ENCODE measurements at places on chromosomes 1 and 21. TPM values are rescaled to one million over a fixed set of nuclear protein-coding genes. Genes with fewer than 3 reads are reported as not detected.

The GRIK1 gene
- not detected for total RNA-seq

DNA sequence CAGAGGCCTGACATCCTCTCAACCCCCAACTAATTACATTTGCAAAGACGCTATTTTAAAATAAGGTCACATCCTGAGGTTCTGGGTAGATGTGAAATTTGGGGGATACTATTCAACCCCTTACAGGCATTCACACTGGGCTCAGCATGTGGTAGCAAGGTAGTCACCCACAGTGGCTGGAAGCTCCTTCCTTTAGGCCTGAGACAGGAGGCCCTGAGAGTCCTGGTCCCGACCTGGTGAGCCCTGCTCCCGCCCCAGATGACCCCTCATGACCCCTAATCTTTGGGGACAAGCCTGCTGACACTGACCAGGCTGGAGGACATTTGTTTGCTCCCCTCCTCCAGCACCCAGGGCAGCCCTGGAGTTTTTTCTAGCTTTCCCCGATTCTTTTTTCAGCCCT, 225.9 kb downstream of the DYRK1A start:
- H3K27ac ChIP-seq: no peak overlapping the region
- no peak overlapping the region for H3K4me3 ChIP-seq
- no peaks in the 10 kb centered on the region for H3K4me1 ChIP-seq
- H3K27me3 ChIP-seq: no peaks in the 10 kb centered on the region

The S100B gene
- total RNA-seq: 0.46 TPM

The OR2T33 gene
- total RNA-seq: not detected

DNA sequence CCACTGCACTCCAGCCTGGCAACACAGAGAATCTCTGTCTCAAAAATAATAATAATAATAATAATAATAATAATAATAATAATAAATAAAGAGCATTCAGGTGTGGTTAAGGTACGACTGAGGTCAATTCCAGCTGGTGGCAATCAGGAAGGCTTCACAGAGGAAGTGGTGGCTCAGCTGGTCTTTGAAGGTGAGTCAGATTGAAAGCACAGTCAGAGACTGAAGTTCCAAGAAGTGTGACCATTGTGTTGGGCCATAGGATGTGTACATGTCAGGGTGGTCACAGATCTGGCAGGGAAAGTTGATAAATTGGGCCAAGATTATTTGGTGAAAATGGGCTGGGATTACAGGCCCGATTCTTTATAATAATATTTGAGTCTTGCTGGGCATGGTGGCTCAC, 31.0 kb upstream of the MED18 start:
- H3K36me3 ChIP-seq: no peaks in the 10 kb centered on the region
- H3K4me3 ChIP-seq: no peak overlapping the region
- no peak overlapping the region for H3K27ac ChIP-seq
- no peak for DNase-seq
- no peaks in the 10 kb centered on the region for H3K27me3 ChIP-seq
- H3K4me1 ChIP-seq: peaks cover 7% of the 10 kb centered on the region

The FHAD1 gene
- 1.2 TPM for total RNA-seq

DNA sequence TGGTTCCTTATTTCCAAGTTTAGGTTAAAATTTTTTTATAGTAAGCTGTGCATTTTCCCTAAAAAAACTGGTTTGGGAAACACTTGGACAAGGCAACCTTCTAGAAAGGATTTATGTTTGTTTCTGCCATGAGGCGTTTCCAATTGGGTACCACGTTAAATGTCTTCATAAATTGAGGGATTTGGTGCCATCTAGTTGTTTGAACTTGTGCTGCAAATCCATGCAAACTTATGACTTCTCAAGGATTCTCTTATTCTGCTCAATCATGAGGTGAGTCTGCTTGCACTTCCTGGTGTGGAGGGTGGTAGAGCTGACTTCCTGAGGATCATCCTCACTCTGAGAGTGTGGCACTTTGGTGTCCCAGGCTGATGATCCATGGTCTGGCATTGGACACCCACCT, 123.3 kb downstream of the PCNX2 start:
- no peak overlapping the region for H3K4me3 ChIP-seq
- H3K36me3 ChIP-seq: no peaks in the 10 kb centered on the region
- H3K27me3 ChIP-seq: no peaks in the 10 kb centered on the region
- no peak overlapping the region for H3K27ac ChIP-seq

- H3K4me3 ChIP-seq: no peak overlapping the region
- no peaks in the 10 kb centered on the region for H3K4me1 ChIP-seq
- H3K27me3 ChIP-seq: no peaks in the 10 kb centered on the region
- no peak for DNase-seq
Measured at GRCh38 chr1:108718927-108719655, 6.4 kb downstream of the FNDC7 start.

The MIXL1 gene
- not detected for total RNA-seq

GRCh38 chr1:228147151-228147693, 2.5 kb upstream of the GJC2 start:
- H3K27me3 ChIP-seq: no peaks in the 10 kb centered on the region
- no peak overlapping the region for H3K4me3 ChIP-seq
- H3K27ac ChIP-seq: no peak overlapping the region
- H3K4me1 ChIP-seq: peaks cover 19% of the 10 kb centered on the region

The LCE6A gene
- total RNA-seq: not detected

DNA sequence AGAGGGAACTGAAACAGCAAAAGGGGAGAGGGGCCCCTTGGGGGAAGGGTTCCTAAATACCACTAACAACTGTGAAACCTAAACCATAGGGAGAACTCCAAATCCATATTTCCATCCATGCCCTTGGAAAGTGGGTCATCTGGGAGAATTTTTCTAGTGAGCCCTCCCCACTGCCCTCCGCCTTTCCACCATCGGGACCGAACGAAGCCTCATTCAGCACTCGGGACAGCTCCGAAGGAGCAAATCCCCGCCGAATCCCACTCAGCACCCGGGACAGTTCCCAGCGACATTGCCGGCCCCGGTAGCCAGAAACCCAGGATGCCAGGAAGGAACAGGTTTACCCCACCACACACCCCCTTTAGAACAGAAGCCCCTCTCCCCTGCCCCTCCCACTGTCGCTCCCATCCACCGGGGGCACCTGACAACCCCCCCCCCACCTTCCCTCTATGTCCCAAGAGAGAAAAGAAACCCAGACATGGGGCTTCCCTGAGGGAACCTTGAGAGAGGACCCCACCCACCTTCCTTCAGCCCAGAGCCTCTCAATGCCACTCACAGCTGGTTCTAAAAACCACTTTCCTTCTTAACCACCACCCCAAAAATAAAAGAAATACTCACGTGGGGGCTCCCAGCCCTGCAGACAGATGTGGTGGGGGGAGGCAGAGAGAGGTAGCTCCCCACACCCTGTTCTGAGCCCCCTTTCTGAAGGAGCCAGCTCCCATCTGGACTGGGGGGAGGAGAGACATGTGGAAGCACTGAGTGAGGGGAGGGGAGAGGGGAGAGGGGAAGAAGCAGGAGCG, 4.5 kb downstream of the DLGAP3 start:
- H3K27ac ChIP-seq: no peak overlapping the region
- no peak overlapping the region for H3K4me3 ChIP-seq
- DNase-seq: peak; percentile 79
- peaks cover 11% of the 10 kb centered on the region for H3K27me3 ChIP-seq

The ELK4 gene
- total RNA-seq: 18.5 TPM

- H3K36me3 ChIP-seq: no peaks in the 10 kb centered on the region
- no peaks in the 10 kb centered on the region for H3K27me3 ChIP-seq
- H3K4me3 ChIP-seq: no peak overlapping the region
- no peak for DNase-seq
- H3K27ac ChIP-seq: no peak overlapping the region
Measured at GRCh38 chr1:240455228-240455821, 156.6 kb downstream of the GREM2 start.

- H3K4me1 ChIP-seq: no peaks in the 10 kb centered on the region
- H3K27me3 ChIP-seq: no peaks in the 10 kb centered on the region
- H3K4me3 ChIP-seq: no peak overlapping the region
- no peak overlapping the region for H3K27ac ChIP-seq
Measured at GRCh38 chr1:154661110-154661509, 53.1 kb upstream of the ADAR start.

DNA sequence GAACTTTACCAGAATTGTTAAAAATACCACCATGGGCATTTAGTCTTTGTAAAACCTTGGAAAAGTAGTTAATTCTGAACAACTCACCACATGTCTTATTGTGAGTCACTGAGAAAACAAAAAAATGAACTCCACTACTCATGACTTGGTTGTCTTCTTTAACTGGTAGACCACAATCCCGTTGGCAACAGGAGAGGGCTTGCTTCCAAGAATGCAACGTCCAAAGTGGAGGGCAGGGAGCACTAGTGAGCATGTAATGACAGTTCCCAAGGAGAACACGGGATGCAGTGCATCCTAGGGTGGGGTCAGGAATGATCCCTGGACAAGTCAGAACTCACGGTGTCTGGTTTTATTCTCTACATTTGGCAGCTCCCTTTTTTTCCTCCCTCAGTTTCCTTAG, 15.2 kb upstream of the HMCN1 start:
- no peaks in the 10 kb centered on the region for H3K4me1 ChIP-seq
- H3K27me3 ChIP-seq: no peaks in the 10 kb centered on the region
- no peak overlapping the region for H3K4me3 ChIP-seq
- H3K27ac ChIP-seq: no peak overlapping the region

DNA sequence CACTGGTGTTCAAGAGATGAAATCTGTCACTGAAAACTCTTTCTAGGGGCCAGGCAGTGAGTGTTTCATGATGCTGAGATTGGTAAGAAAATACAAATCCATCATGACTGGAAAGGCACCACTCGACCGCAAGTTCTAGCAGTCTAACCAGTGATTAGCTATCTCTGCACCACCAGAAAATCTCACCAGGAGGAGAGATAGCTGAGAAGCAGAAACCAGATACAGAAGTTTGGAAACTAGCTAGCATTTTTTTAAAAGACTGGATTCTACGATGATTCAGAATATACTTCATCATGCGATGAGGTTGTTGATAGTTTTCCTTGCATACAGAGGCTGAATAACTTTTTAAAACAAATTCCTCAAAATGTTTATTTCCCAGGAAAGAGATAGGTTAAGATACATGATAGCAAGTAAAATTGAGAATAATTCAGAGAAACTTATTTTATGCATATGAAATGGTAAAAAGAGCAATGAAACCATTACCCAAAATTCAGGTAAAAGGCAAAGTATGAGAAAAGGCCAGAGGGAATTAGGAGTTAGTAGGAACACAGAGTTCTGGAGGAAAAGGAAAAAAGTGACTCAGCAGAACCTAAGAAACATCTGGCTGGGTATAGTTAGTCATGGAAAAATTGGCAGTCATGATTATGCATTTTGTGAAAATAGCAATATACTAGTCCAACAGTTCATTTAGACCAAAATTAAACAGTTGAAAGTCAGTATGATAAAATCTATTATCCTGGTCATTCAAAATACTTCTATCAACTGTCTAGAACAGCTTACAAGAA, 3.3 kb upstream of the F3 start:
- no peaks in the 10 kb centered on the region for H3K36me3 ChIP-seq
- H3K4me3 ChIP-seq: no peak overlapping the region
- H3K27ac ChIP-seq: no peak overlapping the region
- H3K27me3 ChIP-seq: no peaks in the 10 kb centered on the region
- H3K4me1 ChIP-seq: peaks cover 6% of the 10 kb centered on the region

GRCh38 chr1:160606611-160607010, 27.3 kb upstream of the CD84 start:
- H3K27ac ChIP-seq: no peak overlapping the region
- H3K4me1 ChIP-seq: no peaks in the 10 kb centered on the region
- no peaks in the 10 kb centered on the region for H3K27me3 ChIP-seq
- no peak for DNase-seq
- no peaks in the 10 kb centered on the region for H3K36me3 ChIP-seq

The PCAT6 gene
- total RNA-seq: 0.76 TPM

DNA sequence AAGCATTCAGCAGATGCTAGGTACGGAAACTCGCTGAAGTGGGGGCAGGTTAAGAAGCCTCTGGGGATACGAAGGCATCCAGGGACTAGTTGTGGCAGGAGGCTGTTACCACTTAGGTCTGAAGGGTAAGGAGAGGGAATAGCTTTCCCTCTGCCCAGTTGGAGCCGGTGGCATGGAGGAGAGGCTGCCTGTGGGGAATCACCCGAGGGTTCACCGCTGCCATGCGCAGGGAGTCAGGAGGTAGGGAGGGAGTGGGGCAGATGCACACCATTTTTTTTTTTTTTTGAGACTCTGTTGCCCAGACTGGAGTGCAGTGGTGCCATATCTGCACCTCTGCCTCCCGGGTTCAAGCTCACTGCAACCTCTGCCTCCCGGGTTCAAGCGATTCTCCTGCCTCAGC, 6.1 kb downstream of the PCSK9 start:
- no peak for DNase-seq
- no peak overlapping the region for H3K27ac ChIP-seq
- no peaks in the 10 kb centered on the region for H3K27me3 ChIP-seq
- no peak overlapping the region for H3K4me3 ChIP-seq
- H3K36me3 ChIP-seq: no peaks in the 10 kb centered on the region
- H3K4me1 ChIP-seq: no peaks in the 10 kb centered on the region

DNA sequence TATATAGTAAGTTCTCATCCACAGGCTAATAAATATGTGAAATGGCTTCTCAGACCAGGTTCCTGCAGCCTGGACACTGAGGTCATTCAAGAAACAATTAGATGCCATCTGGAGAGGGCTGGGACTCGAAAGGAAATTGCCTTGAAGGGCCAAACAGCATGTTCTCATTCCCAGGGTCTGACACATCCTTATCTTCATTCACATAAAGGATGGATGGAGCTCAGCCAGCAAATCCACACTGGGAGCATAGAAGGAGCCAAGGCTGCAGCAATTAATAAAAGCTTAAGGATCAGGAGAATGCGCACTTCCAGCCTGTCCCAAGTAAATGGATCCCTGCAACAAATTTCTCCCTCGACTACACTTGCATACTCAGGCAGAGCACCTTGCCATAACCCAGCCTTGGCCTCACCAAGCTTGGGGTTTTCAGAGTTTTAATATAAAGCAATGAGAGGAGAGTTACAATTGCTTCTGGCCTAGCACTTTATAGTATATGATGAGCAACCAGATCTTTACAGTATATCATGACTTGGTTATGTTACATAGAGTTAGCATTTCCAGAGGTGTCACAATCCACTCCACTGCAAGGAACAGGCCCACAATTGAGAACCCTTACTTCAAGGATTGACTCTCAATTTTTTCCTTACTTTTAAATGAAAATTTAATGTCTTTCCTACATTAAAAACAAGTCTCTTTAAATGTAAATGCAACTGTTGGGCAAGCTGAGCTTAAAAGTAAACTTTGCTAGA, 55.9 kb downstream of the BCAR3 start:
- H3K4me3 ChIP-seq: no peak overlapping the region
- DNase-seq: no peak
- H3K27me3 ChIP-seq: no peaks in the 10 kb centered on the region

The ZFP69 gene
- 1.3 TPM for total RNA-seq

- no peak overlapping the region for H3K4me3 ChIP-seq
- H3K27ac ChIP-seq: no peak overlapping the region
- no peak for DNase-seq
Measured at GRCh38 chr1:90074566-90074965, 79.7 kb downstream of the ZNF326 start.

- no peaks in the 10 kb centered on the region for H3K27me3 ChIP-seq
- H3K4me3 ChIP-seq: no peak overlapping the region
- no peak for DNase-seq
- no peak overlapping the region for H3K27ac ChIP-seq
Measured at GRCh38 chr1:197733324-197733723, 42.0 kb downstream of the DENND1B start.

The LRRC38 gene
- total RNA-seq: not detected

GRCh38 chr1:174911606-174912005, 88.1 kb upstream of the CACYBP start:
- H3K4me1 ChIP-seq: peaks cover 18% of the 10 kb centered on the region
- H3K36me3 ChIP-seq: no peaks in the 10 kb centered on the region
- no peaks in the 10 kb centered on the region for H3K27me3 ChIP-seq
- no peak overlapping the region for H3K27ac ChIP-seq
